ENCODE measurements at places on chromosomes 16 and 17.

DNA sequence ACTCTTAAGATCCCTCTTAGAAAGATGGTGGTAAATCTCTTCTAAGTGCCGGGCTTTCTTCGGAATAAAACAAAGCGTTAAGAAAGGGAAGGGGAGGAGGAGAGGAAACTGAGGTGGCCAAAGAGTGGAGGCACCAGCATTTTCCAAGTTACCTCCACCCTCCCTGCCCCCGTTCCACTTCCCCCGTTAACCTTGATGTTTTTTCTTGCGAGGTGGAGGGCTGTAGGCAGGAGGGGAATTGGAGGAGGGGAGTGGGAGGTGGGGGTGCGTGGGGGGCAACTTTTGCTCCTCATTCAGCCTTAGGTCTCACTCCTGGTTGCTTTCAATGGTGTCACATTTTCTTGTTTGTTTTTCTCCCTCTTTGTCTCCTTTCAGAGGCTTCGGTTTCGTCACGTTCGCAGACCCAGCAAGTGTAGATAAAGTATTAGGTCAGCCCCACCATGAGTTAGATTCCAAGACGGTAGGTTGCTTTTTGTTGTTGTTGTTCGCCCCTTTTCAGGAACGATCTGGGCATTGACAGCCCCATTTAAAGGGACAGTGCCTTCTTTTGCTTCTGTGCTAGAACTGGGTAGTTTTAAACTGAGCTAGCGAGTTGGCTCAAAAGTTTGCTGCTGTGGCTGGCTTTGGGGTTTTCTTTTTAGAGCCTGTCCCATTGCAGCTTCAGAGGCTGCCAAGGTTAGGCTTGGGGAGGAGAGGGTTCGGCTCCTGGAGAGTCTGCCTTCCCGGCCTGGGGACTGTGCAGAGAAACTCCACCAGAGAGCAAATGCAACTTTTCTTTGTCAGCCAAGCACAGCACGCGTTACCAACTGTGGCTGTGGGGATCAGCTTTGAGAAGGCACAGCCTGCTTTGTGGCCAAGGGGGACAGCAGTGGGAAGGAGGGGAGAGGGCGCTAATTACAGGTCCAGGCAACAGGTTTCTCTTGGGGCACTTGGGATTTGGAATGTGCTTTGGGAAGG is 1.9 kb downstream of the MSI2 start:
- no peak for DNase-seq

GRCh38 chr17:75124041-75124818 is 7.3 kb downstream of the NT5C start:
- DNase-seq = peak; percentile 44

GRCh38 chr16:24049113-24049512 is 207.0 kb upstream of the CACNG3 start:
- no peak for DNase-seq

DNA sequence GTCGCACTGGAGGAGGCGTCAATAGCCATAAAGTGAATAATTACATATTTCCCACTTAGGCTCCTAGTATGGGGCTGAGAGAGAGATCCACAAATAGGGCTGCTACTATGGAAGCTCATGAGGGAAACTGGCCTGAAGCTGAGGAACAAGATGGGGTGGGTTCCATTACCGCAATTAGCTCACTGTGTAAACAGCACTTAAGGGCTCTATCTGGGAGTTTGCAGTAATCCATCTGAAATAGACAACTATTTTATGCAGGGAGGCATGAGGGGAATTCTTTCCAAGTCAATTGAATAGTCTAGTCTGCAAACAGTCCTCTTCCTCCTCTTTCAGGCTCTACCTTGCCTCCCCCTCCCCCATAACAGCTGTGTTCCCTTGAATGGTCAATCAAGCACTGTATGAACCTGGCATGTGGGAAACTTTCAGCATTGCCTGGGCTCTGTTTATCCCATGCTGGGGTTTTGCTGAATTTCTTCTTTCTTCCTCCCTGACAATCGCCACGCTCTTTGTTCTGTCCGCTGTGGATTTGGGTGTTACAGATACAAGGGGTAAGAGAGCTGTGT is 56.1 kb upstream of the MAF start:
- DNase-seq = no peak

DNA sequence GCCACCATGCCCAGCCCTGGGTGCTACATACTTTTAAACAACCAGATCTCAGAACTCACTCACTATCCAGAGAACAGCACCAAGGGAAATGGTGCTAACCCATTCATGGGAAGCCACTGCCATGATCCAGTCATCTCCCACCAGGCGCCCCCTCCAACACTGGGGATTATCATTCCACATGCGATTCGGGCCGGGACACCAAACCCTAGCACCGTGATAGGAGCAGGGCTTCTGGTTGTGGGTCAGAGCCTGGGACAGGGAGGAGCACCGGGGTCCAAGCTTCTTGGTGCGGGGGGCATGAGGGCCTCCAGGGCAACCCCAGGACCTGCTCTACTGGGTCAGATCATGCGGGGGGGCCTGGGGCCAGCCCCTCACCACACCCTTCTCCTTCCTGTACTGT is 4.5 kb downstream of the TMEM235 start:
- DNase-seq = no peak

DNA sequence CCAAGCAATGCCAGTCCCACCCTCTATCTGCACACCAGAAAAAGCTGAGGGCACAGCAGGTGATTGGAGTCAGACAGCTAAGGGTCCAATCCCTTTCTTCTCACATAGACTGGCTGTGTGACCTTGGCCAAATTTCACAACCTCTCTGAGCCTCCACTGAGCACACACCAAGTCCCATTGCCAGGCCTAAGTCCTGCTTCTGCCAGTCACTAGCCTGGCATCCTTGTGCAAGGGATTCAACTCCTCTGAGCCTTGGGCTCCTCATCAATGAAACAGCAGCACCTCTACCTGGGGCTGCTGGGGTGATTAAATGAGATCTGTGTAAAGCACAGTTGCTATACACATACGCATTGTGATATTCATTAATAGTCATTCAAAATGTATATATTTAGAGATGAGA is 15.5 kb upstream of the TLCD3B start:
- no peak for DNase-seq

- DNase-seq = no peak
Observed at GRCh38 chr17:3040882-3041281, 22.5 kb downstream of the OR1D5 start.

GRCh38 chr16:15682105-15682570 is 32.1 kb downstream of the NDE1 start:
- DNase-seq = peak; percentile 22

GRCh38 chr16:64657316-64658011 is 464.4 kb downstream of the CDH11 start:
- DNase-seq = no peak

DNA sequence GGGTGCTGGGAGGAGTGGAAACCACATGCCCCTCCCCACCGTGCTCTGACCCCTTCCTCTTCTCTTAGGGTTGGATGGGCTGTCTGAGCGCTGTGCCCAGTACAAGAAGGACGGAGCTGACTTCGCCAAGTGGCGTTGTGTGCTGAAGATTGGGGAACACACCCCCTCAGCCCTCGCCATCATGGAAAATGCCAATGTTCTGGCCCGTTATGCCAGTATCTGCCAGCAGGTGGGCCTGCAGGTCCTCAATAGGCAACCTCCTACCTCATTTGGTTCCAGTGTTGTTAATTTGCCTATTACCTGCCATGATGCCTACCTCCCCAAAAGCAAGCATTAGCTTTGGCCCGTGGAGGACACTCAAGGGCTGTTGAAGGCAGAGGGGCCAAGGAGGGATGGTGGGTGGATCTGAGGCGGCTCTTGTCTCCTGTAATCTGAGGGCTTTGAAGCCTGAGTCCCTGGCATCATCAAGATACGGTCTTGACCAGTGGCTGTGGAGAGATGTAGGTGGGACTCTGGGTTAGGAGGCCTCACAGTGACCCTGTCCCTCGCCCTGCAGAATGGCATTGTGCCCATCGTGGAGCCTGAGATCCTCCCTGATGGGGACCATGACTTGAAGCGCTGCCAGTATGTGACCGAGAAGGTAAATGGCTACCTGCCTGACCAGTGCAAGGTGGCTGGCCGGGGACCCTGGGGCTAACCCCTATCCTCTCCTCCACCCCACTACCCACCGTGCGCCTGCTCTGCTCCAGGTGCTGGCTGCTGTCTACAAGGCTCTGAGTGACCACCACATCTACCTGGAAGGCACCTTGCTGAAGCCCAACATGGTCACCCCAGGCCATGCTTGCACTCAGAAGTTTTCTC is 3.4 kb downstream of the ALDOA start:
- no peak for DNase-seq

- DNase-seq = no peak
Observed at GRCh38 chr16:58499615-58500351, at the start of gene NDRG4. Gene NDRG4 (plus strand): TSS chr16:58500143. CDS start chr16:58500249, 106 bp downstream.

GRCh38 chr16:49443576-49443975 is 70.0 kb downstream of the C16orf78 start:
- DNase-seq = no peak

DNA sequence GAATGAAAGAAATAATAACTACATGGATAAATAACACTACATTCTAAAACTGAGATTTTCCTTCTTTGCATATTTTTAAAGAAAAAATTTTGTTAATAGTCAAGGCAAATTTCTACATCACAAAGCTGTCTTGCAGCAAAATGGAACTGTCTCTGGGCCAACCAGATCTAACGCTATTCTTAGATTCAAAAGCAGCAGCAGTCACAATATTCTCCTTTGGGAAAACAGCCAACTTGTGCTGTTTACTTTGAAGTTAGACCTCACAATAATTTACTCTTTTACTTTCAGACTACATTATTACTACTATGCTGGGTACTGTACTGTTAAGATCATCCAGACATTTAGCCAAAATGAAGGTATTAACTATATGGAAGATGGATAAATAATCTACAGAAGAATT is 189.1 kb downstream of the CEP112 start:
- no peak for DNase-seq

GRCh38 chr17:20938988-20939615 is 103.7 kb downstream of the USP22 start:
- no peak for DNase-seq

DNA sequence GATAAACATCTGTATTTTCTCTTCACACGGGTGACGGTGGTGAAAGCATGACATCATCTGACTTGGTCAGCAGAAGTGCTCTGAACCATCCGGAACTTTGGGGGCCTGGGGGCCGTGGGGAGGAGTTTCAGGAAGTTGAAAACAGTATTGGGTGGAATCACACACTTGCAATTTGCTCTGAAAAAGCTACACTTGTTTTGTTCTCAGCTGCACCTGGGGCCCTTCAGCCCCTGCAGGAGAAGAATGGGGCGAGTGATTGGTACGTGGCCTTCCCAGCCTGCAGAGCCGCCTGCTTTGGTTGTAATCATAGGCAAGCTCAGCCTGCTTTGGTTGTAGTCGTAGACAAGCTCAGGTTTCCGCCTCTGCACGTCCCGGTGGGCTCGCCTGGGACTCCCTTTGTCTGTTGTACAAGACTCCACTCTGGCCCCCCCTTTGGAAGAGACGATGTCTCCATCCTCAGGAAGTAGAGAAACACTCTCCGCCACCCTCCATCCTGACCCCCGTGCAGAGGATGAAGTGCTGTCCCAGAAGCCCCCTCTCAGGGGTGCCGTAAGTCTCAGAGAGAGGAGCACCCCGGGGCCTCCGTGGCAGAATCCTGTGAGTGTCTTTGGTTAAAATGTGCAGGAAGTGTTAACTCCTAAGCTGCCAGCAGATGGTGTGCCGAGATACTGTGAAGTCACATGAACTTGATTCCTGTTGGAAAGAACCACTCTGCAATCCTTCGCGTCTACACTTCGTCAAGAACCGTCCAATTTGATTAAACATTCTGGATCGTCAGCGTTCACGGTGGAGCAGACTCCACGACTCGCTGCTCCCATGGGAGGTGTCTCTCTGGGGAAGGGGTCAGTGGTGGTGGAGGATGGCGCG is 5.4 kb downstream of the BANP start:
- DNase-seq = peak; percentile 60

DNA sequence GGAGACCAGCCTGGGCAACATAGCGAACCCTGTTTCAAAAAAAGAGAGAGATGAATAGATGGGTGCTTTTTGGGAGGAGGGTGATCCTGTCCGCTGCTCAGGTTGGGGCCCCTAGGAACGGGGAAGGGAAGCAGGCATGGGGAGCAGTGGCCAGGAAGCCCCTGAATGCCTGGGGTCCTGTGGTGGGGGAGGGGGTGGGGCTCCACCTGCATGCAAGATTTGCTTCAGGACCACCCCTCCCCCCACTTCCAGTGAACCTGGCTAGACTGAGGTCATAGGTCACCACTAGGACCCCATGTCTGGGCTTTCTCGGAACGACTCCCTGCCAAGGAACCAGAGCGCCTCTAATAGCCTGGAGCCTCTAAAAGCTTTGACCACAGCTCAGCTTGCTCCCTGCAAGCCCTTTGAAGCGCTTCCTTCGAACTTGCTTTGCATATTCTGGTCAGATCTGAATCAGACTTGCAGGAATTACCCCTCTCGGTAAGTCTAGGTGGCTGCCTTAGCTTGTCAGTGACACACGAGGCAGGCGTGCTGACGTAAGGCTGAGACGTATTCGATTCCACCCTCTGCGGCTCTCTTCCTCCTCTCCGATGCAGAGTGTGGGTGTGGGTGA is 3.7 kb downstream of the SOCS3 start:
- DNase-seq = peak; percentile 87

GRCh38 chr16:79175286-79176057 is 425.1 kb downstream of the MAF start:
- no peak for DNase-seq

DNA sequence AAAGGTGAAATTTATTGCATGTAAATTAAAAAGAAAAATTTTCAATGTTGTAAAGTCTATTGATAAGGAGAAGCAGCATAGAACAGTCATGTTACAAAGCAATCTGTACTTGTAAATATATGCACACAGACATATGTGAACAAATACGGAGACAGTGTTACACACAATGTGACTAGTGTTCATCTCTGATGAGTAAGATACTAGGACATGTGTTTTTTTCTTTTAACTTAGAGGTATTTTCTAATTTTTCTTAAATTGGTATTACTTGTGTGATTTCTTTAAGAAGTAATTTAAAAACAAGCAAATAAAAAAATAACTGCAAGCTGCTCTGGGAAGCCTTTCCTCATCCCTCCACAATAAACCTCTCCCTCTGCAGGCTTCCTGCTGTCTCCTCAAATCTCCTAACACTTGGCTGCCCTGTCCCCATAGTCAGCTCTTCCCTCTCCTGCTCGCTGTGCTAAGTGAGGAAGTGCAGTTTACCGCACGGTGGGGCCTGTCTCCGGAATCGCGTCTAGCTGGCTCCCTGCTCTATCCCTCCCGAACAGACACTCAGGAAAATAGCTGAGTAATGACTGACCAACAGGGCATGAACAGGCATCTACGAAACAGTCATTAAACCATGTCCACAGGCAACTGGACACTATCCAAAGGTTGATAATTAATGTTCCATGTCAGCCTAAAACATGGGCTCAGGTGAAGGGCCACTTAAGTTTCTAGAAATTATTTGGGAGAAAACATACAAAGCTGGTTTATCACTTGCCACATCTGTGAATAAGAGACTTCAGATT is 35.9 kb downstream of the CMTM4 start:
- no peak for DNase-seq

DNA sequence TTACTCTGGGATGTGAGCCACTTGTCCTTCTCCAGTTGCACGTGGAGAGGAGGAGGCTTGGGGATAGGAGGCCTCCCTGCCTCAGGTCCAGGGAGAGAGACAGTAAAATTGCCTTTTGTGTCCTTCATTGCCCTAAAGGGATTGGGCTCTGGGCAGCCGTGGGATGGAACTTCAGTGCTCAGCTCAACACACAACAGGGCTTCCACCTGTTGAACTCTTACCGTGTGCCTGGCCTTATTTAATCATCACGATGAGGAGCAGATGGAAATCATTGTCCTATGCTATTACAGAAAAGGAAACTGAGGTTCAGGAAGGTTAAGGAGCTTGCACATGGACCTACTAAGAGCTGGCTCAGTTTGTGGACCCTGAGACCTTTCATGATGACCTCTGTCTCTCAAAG is 92.4 kb upstream of the CDC42EP4 start:
- DNase-seq = no peak
